ENCODE measurements at places on chromosomes 1 and 21.

GRCh38 chr1:172308577-172308976 lies 111.9 kb upstream of the C1orf105 start:
- no peak for DNase-seq

GRCh38 chr1:91402023-91402422 lies 2.6 kb downstream of the HFM1 start:
- DNase-seq = no peak

GRCh38 chr1:71232786-71233185 lies 152.0 kb upstream of the ZRANB2 start:
- DNase-seq = no peak

- no peak for DNase-seq
Observed at GRCh38 chr21:42971897-42972275, 2.5 kb upstream of the PKNOX1 start.

DNA sequence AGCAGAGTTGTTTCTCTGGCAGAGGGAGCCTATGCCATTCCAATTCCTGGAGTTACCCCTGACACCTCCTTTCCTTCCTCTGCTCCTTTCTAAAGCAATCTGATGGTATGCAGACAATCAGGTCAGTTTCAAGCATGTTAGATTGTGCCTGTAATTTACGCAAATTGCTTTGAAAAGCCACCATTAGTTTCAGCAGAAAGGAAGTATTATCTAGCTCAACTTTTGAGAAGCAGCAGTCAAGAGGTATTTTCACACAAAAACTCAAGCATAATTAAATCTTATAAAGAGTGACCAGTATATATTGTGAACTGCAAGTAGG lies 2.2 kb downstream of the ERRFI1 start:
- no peak for DNase-seq

GRCh38 chr1:110345480-110345879 lies 6.3 kb downstream of the RBM15 start:
- DNase-seq = no peak

DNA sequence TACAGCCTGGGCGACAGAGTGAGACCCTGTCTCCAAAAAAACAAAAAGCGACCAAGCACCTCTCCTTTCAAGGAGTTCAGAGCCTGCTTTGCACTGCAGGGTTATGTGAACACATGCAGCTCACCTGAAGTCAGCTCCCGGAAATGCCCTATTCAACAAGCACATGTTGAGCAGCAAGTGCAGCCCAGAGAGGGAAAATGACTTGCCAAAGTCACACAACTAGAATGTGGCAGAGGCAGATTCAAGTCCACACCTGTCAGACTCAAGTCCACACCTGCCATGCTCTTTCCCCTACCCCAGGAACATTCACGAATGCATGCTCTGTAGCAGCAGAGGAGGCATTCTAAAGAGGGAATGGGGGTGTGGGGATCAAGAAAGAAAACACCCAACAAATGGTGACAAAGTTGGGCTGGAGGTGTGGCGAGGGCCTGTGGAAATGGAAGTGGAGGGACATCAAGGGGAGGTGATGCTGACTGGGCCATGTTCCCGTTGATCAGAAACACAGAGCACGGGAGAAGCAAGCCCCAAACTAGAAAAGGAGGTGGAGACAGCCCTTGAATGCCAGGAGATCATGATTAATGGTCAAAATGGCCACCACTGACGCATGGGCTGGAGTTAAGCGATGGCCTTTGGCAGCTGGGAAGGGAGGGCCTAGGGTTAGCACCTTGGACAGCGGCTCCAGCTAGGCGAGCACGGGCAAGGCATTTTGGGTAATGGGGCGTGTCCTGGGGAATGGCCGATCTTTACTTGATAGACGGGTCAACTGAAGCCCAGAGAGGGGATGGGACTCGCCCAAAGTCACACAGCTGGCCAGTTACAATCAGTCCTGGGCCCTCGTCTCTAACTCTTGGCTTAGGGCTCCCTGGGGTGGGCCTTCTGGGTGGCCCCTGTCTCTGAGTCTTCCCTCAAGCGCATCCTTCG lies 21.5 kb downstream of the RAP1GAP start:
- DNase-seq = peak; percentile 65

- DNase-seq = no peak
Observed at GRCh38 chr1:234531151-234531635, 52.2 kb upstream of the TARBP1 start.

- peak; percentile 31 for DNase-seq
Observed at GRCh38 chr1:109214695-109215623, 1.2 kb downstream of the SARS1 start.

- no peak for DNase-seq
Observed at GRCh38 chr1:28170001-28170596, 6.4 kb downstream of the PTAFR start.

GRCh38 chr1:145993618-145994390 lies 2.6 kb downstream of the TXNIP start:
- DNase-seq = no peak

DNA sequence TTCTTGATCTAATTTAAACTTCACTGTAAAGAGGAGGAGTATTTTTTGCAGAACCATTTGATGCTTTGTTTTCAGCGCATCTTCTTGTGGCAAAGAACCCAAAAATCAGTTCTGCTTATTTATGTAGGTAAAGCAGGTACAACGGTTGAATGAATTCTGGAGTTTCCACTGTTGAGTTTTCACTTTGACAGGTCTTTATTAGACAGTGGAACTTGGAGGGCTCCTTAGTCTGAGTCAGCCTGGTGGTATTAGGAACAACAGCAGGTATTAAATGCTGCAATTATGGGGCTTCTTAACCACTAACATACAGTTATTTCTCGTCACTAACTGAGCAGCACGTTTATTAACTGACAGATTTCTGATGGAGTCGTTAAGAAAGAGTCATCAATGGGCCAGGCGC lies 1.2 kb downstream of the LRIG2 start:
- no peak for DNase-seq

DNA sequence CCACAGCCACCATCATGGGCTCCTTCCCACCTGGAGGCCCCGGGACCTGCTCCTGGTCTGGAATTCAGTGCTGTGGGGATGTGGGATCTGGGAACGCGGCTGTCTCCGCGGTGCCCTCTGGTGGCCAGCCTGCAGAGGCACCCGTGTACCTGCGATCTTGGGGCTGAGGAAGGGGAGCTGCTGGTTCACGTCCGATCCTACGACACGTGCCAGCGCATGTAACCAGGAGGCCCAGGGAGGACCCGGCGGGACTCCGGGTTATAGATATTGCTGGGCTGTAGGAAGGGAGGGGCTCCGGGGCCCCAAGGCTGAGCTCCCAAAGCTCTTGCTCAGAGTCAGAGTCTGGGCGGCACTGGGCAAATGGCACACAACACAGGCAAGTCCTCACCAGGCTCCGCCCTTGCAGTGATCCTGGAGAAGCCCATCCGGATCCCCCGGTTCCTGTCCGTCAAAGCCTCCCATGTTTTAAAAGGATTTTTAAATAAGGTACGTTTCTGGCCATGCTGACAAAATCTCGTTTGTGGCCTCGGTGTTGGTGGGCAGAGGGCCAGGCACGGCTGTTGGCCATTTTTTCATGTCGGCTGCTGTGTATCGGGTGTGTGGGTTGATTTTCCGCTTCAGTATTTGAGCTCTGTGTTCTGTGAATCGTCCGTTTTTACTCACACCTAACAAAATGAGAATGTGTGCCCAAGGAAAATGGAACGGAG lies 20.1 kb downstream of the FAAP20 start:
- peak; percentile 81 for DNase-seq

DNA sequence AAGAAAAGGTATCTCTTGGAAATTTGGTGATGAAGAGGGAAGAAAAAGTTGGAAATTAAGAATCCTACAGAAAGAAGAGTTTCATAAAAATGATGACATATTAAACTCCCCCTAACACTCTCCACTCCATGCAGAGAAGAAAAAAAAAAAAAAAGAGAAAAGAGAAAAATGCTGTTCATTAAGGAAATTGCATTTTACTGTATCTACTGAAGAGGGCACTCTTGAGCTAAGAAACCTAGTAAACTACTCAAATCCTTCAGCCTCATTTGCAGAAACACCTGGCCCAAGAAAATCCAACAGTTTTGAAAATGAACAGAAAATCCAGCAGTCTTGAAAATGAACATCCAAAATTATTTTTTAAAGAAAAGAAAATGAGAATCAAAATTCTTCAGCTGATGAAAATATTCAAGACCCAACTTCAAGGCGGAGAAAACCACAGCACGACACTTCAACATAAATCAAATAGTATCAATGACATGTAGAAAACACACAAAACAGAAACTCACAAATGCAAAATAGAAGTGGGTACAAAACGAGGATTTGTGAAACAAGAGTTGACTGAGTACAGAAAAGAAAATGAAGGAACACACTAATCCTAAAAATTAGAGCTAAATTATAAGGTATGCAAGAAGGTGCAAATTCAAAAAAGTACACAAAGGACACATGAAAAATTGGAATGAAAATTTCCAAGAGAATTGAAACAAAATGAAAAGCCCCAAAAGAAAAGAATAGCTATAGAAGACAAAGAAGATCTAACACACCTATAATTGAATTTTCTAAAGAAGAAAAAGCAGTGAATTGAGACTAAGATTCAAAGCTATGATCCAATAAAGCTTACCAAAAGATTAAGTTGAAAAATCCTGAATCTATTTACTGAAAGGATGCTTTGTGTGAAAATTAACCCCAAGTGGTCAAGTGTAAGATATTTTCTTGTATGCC lies 73.2 kb upstream of the DNAJC6 start:
- no peak for DNase-seq

GRCh38 chr21:34282223-34282622 lies 81.6 kb upstream of the KCNE2 start:
- DNase-seq = no peak

DNA sequence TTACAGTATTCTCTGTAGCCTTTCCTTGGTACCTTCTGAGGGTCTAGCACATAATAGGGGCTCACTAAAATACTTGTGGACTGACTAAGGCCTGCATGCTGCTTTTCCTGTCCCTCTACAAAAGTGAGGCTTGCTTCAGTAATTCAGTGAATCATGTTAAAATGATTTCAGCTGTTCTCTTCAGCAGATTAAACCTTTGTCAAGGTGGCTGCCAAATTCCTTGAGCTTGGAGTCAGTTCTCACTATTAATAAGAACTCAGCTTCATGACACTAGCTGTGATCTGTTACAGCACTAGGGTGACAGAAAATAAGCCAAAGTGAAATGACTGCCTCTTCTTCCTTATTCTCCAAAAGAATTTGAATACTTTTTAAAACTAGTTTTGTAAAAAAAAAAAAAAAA lies 128.8 kb downstream of the KCNN3 start:
- no peak for DNase-seq

DNA sequence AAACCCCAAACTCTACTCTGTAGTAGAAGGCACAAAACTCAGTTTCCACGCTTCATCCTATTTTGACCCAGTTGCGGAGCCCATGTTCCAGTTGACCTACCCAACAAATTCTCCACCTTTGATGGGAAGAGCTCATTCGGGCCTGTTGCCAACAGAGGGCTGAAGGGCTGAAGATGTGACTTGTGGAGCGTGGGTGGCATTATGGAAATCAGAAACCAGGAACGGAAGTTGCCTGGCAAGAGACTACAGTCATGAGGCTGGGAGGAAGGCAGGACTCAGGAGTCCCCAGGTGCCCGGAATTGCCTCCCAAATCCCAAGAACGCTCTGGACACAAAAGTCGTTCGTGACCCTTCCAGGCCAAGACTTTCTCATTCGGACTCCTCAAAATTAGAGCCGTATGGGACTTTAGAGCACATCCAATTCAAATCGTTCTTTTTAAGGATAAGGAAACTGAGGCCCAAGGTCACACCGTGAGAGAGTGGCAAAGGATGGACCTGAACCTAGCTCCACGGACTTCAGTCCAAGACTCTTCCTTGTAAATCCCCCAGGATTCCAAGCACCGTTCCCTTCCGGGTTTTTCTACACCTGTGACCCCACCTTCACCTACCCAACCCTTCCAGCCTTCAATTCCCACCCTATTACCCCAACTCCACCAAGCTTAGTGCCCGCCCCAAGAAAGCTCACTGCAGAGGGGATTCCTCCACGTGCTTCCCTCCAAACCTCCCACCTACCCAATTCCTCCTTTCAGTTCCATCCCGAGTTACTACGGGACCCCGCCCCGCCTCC lies 739 bp downstream of the SMG5 start:
- DNase-seq = no peak

- DNase-seq = no peak
Observed at GRCh38 chr1:202540448-202540847, 169.8 kb downstream of the SYT2 start.

DNA sequence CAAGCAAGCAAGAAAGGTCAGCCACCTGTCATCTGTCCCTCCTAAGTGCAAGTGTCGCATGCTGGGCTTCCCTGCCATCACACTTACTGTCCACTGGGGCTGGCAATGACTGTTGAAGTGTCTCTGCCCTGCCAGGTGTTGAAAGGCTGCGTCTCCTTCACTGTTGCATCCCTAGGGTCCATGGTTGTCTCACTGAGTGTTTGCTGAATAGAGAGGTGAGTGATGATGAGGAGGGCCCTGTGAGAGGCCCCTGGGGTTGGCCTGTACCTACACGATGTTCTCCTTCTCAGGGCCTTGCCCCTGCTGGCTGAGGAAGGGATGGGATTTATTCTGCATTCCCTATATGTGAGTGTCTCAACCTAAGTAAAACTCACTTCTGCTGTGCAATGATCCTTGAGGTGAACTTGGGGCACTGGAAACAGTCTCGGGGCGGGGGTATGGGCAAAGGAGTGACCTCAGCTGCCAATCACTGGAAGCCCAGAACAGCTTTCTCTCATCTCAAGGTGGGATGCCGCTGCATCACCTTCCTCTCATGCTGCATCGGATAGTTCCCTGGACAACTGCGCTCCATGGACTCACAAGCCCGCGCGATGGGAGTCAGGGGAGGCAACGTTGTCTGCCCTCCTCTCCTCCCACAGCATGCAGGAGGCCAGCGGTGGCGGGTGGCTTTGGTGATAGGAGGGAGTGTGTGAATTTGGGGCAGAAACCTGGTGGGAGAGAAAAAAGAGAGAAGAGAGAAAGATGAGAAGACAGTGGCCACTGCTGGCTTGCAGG lies 35.8 kb upstream of the SOX13 start:
- no peak for DNase-seq
